A549 treated with ZK216348 at 1 μM for 4 hours (cell line): ENCODE measurements at places on chromosomes 3 and 15. TPM values are rescaled to one million over a fixed set of nuclear protein-coding genes. Genes with fewer than 3 reads are reported as not detected.

SUMF1 gene
- total RNA-seq = 17.9 to 22.2 TPM (median 18.4 TPM) in 5 replicates

SLC2A2 gene
- not detected in 5 replicates for total RNA-seq

GABRA5 gene
- total RNA-seq = 84.5 to 124 TPM (median 113 TPM) in 5 replicates

SPATA12 gene
- 0.20 to 0.55 TPM (median 0.40 TPM) in 5 replicates for total RNA-seq

MGLL gene
- total RNA-seq = 54.7 to 83.4 TPM (median 68.6 TPM) in 5 replicates

CEP152 gene
- total RNA-seq = 2.5 to 11.5 TPM (median 4.2 TPM) in 5 replicates

DNAJB11 gene
- 51.3 to 59.7 TPM (median 56.3 TPM) in 5 replicates for total RNA-seq
